Germinal center (tissue), 1 donor: ENCODE measurements at places on chromosomes 5 and 9.

DNA sequence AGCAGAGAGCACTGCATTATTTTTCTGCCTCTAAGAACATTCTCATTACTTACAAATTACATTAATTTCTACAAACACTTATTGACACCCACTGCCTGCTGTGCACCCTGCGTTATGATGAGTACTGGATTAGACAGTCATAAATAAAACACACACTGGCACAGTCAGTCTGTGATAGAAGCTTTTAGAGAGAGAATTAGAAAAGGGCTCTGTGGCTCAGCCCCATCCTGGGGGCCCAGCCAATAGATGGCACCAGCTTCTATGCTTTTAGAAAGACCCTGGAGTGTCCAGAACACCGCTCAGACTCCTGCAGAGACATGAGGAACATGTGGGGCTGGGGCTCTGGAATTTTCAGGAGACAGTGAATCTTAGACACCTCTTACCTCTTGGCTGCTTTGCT, 61.0 kb upstream of the RAPGEF1 start:
- no peak for DNase-seq

DNA sequence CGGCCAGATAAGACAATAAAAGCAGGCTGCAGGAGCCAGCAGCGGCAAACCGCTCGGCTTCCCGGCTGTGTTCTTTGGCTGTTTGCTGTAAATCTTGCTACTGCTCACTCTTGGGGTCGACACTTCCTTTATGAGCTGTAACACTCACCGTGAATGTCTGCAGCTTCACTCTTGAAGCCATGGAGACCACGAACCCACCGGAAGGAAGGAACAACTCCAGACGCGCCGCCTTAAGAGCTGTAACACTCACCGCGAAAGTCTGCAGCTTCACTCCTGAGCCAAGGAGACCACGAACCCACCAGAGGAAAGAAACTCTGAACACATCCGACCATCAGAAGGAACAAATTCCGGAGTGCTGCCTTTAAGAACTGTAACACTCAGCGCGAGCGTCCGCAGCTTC, 451.7 kb downstream of the AGTPBP1 start:
- no peak for DNase-seq

DNA sequence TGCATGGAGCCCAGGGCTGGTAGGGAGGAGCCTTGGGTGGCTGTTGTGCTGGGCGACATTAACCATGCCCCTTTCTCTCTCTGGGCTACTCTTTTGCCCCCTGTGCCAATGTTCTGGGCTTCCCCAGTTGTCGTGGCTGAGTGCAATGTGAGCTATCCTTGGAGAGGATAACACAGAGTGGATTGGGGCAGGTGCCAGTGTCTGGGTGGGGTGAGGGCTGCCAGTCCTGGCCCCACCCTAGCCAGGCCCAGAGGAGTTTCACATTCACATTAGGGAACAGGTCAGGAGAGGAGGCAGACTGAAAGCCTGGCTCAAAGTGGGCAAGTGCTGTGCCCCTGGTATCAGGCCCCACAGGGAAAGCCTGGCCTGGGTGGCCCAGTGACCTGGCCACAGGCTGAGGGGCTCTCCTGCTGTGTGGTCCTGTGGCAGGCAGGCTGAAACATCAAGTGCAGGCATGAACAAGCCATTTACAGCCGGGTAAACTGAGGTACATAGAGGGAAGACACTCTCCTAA, 7.5 kb upstream of the NDST1 start:
- no peak for DNase-seq

DNA sequence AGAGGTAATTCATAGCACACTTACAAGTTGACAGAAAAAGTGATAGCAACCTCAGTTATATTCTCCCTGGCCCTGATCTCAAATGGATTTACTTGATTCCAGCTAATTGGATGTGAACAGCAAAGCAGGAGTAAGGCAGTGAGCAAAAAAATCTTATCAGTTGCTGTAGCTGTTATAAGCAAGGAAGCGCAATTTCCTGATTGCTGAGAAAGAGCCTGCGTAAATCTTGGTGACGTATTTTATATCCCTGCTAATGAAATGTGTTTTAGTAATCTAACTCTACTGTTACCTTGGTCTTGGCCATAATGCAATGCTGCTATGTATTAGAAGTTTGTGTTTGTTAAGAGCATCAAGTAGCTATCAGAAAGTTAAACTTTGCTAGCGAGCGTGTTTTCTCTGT, 661.2 kb upstream of the SEMA6A start:
- DNase-seq, result no peak

DNA sequence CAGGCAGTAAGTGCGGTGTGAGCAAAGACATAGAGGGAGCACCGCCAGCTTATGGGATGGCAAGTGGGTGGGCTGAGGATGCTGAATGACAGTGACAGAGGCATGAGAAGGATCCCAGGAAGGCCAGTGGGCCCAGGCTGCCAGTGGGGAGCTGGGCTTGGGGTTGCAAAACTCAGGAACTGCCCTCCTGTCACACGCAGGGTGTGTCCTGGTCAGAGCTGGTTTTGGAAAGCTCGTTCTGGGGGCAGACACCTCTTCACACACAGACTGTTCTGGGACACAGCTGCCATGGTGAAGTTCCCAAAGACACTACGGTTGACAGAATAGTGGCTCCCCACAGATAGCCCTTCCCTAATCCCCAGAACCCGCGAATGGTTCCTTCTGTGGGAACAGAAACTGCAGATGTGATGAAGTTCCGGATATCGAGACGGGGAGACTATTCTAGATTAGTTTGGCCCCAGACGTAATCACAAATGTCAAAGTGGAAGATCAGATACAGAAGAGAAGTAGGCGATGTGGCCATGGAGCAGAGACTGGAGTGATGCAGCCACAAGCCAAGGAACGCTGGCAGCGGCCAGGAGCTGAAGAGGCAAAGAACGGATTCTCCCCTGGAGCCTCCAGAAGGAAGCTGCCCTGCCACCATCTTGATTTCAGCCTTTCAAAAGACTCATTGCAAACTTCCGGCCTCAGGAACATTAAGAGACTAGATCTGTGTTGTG, 159.0 kb downstream of the COL23A1 start:
- DNase-seq, result no peak

GRCh38 chr9:23771746-23772384, 54.2 kb downstream of the ELAVL2 start:
- DNase-seq, result no peak

DNA sequence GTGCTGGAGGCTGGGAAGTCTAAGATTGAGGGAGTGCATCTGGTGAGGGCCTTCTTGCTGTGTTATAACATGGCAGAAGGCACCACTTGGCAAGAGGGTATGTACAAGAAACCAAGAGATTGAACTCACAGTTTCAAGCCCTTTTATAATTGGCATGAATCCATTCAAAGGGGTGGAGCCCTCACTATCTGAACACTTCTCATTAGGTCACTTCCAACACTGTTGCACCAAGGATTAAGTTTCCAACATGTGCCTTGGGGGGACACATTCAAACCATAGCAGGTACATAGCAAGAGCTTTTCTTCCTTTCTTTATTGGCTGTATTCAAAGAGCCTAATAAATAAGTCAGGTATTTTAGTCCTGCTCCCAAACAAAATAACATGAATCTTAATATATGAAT, 62.7 kb downstream of the PRELID2 start:
- DNase-seq, result no peak

DNA sequence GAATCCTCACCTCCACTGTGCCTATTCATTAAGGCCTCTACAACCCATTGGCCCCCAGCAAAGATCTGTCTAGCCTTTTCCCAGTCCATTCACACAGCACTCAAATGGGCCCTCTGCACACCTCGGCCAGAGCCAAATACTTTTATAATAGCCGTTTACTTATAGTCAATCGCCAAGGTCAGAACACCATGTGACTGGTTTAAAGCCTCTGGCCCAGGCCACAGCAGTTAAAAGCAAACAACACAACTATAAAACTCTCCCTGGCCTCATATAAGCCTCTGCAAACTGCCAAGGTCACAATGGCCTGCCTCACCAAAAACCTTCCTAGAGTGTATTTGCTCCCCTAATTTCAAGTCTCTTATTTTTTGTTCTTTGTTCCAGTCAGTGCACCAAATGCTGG, 562.6 kb downstream of the CAAP1 start:
- DNase-seq, result no peak

DNA sequence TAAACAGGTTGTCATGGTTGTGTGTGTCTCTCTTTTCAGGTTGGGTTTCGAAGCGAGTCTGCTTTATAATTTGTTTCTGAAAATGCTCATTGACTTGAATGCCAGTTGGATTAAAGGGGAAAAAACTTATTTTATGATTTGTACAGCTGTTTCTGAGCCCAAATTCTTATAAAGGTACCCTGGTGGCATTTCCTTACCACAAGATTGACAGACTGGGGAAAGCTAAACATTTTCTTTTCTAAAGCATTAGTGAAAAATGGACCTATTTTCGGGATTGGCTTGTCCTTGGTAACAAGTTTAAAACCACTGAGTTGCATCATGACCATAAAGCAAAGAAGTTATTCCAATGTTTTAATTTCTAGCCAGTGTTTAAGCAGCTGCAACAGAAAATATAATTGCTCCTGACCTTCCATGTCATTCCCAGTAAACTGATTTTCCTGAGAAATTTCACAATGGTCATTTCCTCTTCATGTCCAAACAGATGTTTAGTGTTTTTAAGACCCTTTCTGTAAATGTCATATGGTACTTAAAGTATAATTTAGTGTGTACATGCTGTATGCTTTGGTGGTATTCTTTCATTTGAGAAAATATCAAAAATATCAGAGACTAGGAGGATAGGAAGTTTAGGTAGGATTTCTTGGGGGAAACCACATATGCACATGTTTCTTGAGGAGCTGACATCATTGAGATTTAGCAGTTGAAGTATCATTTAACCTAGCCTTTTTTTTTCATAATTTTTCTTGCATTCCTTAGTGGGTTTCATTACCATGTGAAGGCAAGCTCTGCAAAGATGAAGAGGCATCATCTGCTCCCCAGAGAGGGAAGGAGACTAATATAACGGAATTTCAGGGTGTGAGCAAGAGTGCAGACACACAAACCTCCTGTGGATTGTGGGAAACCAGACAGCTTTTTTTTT, 667.1 kb upstream of the RGMB start:
- DNase-seq, result no peak

GRCh38 chr9:133742251-133742650, 4.1 kb upstream of the SARDH start:
- no peak for DNase-seq

DNA sequence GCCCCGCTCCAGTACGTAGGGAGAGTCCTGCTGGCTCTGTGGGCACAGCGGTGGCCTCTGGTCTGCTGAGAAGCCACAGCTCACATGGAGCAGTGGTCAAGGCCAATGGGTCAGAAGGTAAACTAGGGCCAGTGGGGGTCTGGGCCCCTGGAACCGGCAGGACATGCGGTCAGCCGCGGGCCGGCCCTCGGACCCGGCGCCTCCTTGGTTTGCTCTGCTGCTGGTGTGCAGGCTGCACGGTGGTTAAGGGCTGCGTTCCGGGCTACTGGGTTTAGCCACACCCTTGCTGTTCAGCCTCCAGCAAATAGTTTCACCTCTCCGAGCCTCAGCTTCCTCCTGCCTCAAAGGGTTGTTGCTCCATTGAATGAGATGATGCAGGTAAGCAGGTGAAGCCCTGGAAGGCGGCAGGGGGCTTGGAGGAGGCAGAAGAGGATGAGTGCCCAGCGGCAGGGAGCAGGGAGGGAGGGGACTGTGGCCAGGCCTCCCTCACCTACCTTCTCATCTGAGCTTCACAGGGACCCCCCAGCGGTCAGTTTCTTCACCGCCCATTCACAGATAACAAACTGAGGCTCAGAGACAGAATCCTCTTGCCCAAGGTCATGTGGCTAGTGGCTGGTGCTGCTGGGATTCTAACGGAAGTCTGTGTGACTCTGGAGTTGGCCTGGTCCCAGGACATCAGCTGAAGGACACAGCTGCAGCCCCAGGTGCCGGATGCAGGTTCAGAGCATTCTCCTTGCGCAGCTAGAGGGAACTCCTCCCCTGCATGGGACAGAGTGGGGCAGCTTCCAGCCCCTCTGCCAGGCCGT, 3.7 kb upstream of the COL5A1 start:
- no peak for DNase-seq

GRCh38 chr9:73824671-73825070, 672.5 kb upstream of the RORB start:
- no peak for DNase-seq

GRCh38 chr5:36240779-36241630, 720 bp downstream of the NADK2 start:
- DNase-seq, result peak; percentile 60
